Naive B cell (primary cell): ENCODE measurements at places on chromosomes 3 and 15. TPM values are rescaled to one million over a fixed set of nuclear protein-coding genes. Genes with fewer than 3 reads are reported as not detected.

- DNase-seq = no peak
Measured at GRCh38 chr3:47034868-47035489, 55.5 kb downstream of the NBEAL2 start.

CNTN6 gene
- not detected for polyA plus RNA-seq

- DNase-seq = no peak
Measured at GRCh38 chr3:36319680-36320079, 60.6 kb upstream of the STAC start.

DNA sequence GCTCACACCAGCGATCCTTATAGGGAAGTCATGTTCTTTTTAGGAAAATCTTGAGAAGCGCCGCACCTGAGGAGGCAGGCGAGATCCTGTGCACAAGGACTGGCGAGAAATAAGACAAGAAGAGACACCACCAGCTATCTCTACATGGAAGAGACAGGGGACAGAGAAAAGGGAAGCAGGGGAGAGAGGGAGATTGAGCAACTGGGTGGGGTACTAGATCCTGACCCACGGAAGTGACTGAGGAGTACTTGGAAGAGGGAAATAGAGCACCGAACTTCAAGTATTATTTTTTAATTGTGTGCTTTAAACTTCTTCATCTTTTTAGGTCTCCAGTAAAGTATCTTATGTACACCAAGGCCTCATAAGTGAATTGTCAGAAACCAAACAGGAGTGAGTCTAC lies 742.0 kb upstream of the LMCD1 start:
- DNase-seq = no peak

DNA sequence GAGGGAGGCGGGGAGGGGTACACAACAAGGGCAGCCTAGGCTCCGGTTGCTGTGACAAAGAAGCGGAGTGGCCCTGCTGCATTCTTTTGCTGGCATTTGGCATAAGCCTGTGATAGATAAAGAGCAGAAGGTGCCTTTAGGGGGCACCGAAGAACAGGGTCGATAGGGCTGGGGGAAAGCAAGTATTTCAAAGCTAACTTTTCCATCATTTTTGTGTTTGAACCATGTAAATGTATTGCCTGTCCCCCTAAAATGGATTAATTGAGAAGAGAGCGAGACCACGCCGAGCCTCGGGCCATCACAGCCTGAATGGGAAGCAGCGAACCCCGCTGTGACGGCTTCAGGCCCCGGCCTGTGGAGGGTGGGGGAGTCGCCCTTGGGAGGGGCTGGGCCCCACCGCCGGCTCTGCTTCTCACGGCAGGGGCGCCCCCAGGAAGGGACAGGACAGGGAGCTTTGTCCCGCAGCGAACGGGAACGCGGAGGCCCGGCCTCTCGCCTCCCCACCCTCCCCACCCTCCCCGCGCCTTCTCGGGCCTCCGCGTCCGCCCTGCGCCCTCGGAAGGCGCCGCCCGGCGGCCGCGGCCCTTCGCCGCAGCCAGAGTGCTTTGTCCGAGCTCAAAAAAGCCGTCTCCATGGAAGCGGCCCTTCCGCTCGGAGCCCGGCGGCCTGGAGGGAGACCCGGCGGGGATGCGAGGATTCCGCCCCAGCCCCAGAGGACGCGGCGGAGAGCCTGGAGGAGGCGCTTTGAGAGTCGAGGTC lies 32.4 kb upstream of the ALDH1L1 start:
- DNase-seq = no peak

- DNase-seq = no peak
Measured at GRCh38 chr3:15183011-15183410, 23.0 kb upstream of the CAPN7 start.
